Pons (tissue), 1 donor: ENCODE measurements at places on chromosomes 7 and 10.

DNA sequence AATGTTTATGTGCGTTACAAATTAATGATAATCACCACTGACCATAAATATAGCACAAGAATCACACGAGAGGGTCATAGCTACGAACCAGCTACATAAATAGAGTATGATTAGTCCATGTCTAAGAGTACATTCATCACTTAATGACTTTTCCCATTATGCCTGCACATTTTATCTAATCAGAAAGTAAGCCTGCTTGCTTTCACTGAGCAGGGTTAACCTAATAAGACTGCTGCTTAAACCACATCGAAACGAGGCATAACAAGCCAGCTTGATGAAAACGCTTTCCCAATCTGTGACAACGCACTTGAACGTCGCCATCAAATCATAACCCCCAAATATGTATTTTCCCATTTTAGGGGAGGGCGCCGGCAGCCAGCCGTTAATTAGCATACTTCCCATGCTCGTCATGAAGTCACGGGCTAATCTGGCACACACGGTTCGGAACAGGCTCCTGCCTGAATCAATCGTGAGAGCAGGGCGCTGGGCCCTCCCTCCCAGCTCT, 71.5 kb downstream of the EBF3 start:
- no peak for DNase-seq

DNA sequence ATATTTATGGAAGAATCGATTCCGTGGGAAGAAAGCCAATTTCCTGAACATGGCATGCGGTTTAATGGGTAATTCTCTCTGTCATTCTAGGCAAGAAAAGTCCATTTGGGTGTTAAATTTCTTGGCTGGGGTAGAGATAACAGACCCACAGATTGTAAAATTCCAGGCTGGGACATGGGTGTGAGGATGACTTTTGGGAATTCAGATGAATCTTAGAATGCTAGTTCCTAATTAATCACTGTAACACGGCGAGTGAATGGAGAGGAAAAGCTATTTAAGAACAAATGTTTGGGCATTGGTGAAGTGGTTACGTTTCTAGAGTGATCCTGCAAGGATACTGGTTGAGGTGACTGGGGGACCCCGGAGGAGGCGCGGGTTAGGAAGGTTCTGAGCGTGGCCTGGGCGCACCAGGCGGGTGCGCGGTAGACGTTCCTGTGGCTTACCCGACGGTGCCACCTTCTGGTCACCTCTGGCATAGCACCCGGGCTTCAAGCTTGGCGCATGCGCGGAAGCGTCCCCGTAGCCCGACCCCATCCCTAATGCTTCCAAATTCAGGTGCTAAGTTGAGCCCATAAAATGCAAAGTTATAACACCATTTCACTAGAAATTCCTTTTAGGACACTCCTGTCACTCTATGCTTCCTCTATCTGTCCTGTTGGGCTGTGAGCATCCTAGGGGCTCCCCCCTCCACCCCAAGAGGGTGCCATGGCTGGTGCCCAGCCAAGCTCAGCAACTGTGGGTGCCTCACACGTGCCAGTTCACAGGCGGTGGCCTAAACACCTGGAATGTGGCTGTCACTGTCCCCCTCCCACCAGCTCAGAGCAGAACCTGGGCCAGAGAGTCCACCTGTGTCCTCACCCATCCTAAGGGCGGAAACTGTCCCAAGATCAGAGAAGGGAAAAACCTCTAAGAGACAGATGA, 104.4 kb downstream of the PTPRE start:
- DNase-seq = peak; percentile 72

GRCh38 chr7:141452911-141453310, 98.3 kb upstream of the AGK start:
- DNase-seq = no peak

DNA sequence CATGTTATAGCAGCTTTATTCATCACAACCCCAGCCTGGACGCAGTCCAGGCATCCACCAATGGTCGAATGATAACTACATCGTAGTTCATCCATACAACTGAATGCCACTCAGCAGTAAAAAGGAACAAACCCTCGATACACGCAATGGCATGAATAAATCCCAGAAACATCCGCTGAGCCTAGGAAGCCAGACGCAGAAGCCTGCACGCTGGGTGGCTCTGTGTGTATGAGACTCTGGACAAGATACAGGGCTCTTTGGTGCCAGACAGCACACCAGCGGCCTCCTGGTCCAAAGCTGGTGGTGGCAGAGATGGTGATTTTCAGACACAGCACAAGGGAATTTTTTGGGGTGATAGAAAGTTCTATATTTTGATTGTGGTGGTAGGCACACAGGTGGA, 10.0 kb upstream of the CRYGN start:
- no peak for DNase-seq

GRCh38 chr10:30630571-30630970, 1.0 kb upstream of the LYZL2 start:
- DNase-seq = no peak

- DNase-seq = no peak
Observed at GRCh38 chr7:13945670-13946069, 43.8 kb downstream of the ETV1 start.

DNA sequence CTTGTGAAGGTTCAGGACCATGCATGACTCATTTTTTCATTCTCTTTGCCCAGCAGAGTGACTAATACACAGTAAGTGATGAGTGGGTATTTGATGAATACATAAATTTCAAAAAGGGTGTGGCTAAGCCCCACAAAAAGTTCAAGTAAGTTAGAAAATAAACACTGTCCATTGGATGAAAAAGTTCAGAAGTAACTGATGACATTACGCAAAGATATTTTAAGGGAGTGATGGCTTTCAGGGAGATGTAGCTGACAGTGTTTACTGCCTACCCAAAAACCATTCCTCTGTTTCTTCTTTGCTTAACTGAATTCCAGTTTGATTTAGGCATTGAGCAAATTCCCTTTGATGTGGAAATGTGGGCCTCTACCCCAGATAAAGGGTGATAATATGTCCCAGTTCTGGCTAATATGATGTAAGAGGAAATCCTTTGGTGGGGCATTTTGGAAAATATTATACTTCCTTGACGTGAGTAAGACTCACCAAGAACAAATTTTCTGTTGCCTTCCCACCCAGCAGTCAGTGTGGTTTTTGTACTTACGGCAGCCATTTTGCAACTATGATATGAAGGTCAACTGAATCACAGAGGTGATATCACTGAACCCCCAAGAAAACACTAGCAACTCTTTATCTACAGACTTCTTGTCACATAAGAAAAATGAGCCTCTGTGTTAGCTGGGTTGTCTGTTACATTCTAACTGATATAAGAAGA, 29.0 kb upstream of the EBLN1 start:
- DNase-seq = no peak

DNA sequence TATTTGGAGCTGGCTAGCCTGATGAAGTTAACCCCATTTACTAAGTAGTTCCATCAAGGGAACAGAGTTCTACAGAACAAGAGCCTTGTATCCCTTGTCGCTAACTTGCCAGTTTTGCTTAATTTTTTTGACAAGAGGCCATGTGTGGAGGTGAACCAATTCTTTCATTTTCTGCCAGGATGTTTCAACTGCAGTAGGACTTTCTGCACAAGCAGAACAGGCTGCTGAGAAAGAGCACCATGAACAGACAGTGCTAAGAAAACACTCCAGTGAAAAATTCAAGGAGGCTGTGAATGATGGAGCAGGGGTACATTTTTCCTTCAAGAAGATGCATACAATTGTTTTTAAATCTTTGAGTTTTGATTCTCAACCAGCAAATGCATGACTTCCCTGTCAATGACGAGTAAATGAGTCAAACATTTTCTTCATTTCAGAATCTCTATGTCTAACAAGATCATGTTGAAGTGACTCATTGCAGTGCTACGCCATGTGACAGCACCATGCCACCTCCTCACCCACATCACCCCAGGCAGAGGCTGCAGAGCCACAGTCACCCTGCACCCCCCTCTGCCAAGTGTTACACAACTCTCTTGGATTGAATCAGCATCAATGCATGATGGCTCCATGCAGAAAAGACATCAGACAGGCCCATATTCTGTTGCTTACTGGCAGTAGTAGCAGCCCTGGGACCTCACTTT, 193.1 kb downstream of the COBL start:
- DNase-seq = peak; percentile 77
